ELR (cell line): ENCODE measurements at places on chromosomes 3 and 15.

- DNase-seq = peak; percentile 76
Observed at GRCh38 chr3:5013021-5013906, 34.0 kb downstream of the BHLHE40 start.

DNA sequence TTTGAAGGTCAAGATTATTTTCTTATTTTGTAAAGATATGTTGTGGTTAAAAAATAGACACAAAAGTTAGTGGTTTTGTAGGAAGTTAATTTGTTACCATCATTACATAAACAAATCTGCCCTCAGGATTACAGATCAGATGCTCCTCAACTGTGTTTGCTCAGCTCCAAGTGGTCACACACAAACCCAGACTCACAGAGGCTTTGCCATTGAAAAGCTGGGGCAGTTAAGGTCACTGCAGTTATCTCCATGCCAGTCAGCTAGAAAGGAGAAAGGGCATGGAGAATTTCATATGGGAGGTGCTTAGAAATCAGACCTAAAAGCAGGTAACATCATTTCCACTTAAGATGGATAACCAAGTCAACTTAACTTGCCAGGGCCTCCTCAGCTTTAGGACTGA is 825.7 kb upstream of the GBE1 start:
- DNase-seq = peak; percentile 0

DNA sequence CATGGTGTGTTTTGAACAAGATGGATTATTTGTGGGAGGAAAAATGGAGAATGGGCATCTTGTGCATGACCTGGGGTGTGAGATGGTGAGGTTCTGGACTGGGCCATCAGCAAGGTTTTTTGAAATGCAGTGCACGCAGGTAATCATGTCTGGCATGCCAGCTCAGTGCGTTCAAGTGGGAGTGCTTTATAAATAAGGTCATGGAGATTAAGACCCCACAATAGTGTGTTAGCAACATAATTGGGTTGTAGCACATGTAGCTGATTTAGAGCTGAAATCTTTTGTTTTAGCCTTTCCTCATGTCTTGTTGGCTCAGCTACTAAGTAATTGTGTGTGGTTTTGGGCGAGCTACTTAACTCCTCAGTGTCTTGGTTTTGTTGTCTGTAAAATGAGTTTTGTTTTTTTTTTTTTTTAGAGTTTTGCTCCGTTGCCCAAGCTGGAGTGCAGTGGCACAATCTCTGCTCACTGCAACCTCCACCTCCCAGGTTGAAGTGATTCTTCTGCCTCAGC is 3.9 kb upstream of the CACNA1D start:
- DNase-seq = no peak

DNA sequence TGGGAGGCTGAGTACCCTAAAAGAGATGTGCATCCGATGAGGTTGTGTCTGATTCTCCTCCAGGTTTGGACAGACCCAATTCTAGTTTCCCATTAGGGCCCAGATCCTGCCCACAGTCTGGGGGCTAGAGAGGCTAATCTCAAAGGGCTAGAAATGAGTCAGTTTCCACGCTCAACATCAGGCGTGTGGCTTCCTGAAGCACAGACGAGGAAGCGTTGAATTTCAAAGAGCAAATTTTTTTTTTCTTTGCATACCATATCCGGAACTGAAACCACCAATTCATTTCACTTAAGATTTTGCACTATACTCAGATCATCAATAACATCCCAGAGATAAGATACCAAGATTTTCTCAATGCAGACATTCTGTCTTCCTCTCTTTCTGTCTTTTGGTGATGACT is 173.8 kb upstream of the BCL6 start:
- no peak for DNase-seq

- DNase-seq = peak; percentile 49
Observed at GRCh38 chr3:108305484-108306172, 9.3 kb downstream of the HHLA2 start.

DNA sequence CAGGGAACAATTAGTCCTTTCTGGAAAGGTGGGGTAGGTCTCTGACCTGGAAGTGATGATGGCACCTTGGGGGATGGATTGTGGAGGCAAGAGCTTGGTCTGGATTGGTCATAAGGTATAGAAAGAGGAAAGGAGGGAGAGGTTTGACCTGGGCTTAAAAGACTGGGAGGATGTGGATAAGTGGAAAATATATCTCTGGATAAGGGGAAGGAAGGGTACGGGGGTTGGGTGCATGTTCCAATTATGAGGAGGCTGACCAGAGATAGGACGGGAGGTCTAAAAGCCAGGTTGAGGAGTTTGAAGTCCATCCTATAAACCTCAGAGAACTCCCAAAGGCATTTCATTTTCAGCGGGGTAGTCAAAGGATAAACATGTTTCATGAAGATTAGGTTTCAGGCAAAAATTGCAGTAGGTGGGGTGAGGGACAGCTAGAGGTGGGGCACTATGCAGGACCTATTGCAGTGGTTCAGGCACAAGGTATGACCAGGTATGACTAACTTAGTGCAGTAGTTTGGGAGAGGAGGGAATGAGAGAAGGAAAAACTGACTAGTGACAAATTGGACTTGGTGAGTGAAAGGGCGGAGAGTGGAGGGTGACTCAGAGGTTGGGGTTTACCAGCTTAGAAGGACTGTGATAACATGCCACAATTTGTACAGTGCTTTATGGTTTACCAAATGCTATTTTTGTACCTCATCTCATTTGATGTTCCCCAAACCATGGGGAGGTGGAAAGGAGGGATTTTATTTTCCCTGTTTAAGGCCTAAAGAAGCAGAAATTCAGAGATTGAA is 10.7 kb downstream of the PDE8A start:
- DNase-seq = peak; percentile 78

DNA sequence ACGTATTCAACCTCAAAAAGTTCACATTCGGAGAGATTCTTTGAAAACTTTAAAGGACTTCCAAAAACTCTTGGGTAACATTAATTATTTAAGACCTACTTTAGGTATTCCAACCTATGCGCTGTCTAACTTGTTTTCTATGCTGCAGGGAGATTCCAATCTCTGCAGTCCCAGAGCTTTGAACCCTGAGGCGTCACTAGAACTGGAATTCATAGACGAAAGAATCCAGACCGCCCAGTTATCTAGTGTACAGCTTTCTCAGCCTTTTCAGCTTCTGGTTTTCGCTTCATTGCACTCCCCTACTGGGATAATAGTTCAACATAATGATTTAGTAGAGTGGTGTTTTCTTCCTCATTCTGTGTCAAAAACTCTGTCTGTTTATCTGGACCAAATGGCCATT is 711.3 kb downstream of the ROBO1 start:
- DNase-seq = no peak

GRCh38 chr3:137641879-137642704 is 122.0 kb upstream of the SOX14 start:
- DNase-seq = no peak

DNA sequence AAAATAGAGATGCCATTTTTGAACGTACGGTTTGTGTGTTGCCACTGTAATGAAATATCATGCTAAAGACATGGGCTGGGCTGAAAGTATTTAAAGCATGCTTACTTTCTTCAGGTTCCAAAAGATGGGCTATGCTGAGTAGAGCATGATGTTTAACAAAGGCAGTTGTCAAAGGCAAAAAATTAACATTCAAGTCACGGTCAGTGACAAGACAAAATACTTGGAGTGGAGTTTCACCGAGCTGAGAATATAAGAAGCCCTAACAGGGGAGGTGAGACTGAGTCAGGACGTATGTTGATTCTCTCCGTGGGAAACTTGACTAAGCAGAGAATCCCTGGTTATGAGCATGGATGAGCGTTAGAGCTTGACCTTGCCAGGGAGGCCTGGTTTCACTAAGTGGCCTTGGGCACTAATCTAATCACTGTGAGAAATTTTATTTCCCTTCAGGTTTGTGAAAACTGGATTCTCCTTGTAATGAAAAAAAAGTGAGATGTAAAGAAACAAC is 218.2 kb upstream of the ADAMTS9 start:
- DNase-seq = no peak

GRCh38 chr3:64048631-64049061 is 25.4 kb upstream of the PSMD6 start:
- peak; percentile 34 for DNase-seq

DNA sequence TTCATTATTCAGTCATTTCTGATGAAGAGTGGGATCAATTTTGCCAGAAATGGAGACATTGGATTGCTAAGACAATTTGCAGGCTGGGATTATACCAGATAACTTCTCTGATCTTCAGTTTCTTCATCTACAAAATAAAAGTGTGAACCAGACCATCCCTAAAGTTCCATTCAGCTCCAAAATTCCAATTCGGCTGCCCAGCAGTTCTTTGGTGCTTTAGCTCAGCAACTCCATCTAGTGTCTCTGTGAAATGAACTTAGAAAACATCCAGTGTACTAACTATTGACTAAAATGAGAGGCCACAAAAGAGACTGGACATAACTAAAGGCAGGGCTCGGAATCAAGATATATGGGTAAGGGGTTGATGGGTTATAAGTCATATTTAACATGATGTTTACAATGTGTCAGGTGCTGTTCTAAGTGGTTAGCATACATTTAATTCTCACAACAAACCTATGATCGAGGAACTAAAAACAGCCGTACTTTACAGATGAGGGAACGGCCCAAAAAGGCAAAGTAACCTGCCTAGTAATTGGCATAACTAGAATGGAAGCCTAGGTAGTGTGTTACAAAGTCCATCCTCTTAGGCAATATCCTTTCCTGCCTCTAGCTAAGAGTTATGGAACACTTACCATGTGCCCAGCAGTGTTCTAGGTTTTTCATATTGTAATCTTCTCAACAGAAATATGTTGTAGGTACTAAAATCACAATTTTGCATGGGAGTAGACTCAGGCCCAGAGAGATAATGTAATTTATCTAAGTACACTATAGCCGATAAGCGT is 17.0 kb downstream of the THAP10 start:
- peak; percentile 51 for DNase-seq
